Brain pericyte (primary cell): ENCODE measurements at places on chromosomes 11 and 22.

- no peak for DNase-seq
These were observed 40.9 kb upstream of the ETS1 start for GRCh38 chr11:128628325-128628673.

GRCh38 chr11:12119502-12119901 lies 9.1 kb downstream of the MICAL2 start:
- DNase-seq = no peak

DNA sequence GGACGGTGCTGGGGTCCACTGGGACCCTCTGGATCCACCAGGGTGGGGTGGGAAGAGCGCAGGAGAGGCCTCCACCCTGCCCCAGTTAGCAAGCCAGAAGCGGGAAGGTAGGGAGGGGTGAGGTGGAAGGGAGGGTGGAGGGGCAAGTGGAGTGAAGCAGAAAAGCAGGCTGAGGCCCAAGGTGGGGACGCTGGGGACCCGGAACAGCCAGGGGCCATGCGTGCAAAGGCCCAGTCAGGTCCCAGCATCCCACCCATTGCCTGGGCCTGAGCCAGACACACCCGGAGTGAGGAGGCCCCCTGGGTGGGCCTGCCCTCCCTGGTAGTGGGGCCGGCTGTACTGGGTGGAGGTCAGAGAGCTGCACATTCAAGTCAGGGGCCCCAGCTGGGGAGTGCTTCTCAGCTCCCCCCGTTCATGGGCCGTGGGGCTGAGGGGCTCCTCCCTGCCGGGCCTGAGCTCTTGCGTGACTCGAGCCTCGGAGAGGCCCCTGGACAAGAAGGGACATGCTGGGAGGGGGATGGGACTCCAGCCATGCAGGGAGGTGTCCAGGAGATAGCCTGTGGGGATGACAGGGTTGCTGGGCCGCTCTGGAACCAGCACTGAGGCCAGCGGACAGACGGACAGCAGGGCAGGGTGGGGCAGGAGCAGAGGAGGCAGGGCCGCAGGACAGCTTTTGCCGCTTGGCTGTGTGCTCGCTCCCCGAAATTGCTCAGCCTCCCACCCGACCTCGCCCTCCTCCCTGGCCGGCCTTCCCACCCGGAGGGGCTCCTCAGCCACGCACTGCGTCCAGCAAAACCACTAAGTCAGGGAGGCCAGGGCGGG lies 7.7 kb downstream of the TNNT3 start:
- no peak for DNase-seq

GRCh38 chr22:44409974-44410316 lies 88.1 kb downstream of the RTL6 start:
- DNase-seq = no peak

- DNase-seq = no peak
These were observed 1042.8 kb downstream of the BRD1 start for GRCh38 chr22:48784701-48785503.

- no peak for DNase-seq
These were observed 21.5 kb downstream of the KCTD21 start for GRCh38 chr11:78166855-78167469.

DNA sequence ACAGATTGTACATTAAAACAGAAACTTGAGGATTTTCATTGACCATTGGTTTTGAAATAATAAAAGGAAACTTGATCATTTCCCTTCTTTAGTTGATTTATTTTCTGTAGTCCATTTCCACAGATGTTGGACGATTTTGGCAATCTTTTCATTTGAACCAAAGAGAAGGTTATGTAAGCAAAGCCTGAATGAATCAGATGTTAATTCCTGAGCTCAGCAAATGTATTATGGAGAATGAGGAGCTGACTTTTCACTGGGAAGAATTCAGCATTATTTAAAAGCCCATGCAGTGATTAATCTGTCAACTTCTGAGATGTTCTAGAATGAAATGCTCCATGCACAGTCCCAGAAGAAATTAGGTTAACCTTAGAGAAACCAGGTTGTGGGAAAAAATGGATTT lies 29.0 kb downstream of the ELMOD1 start:
- DNase-seq = no peak

DNA sequence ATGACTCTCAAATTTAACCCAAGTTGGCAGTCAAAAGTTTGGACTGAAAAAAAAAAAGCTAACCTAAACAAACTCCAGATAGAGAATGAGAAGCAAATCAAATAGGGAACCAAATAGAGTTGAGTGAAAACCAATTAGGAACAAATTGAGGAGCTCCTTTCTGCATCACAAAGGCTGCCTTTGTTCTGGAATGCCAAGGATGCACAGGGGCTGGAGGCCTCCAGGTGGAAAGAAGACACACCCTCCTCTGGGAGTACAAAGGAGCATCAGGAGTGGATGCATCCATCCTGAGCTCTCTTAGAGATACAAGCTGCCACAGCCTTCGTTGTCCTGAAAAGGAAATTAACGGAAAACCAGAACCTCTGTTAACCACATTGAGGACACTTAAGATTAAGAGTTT lies 73.3 kb downstream of the MRGPRX1 start:
- no peak for DNase-seq

GRCh38 chr11:113579292-113579940 lies 104.2 kb upstream of the DRD2 start:
- DNase-seq = no peak

DNA sequence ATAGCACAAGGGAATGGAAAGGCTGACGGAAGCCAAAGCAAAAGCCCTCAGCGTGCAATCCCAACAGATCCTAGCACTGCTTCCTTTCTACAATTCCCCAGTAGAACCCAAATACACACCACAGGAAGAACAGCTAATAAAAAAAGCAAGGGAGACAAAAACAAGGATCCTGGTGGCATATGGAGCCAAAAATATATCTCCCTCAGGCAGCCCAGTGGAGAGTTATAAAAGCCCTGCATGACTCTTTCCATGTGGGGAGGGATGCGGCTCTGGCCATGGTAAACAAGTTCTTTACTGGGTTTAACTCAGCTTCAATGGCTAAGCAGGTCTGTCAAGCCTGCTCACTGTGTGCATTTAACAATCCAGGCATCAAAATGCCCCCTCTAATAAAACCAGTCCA lies 88.1 kb downstream of the PIWIL4 start:
- no peak for DNase-seq

GRCh38 chr22:27801616-27802345 lies at the start of gene MN1:
Gene MN1 (minus strand): TSS chr22:27801756. CDS start chr22:27800543, 1,213 bp downstream.
- DNase-seq = no peak

GRCh38 chr11:125155100-125155444 lies 9.5 kb upstream of the PKNOX2 start:
- no peak for DNase-seq

DNA sequence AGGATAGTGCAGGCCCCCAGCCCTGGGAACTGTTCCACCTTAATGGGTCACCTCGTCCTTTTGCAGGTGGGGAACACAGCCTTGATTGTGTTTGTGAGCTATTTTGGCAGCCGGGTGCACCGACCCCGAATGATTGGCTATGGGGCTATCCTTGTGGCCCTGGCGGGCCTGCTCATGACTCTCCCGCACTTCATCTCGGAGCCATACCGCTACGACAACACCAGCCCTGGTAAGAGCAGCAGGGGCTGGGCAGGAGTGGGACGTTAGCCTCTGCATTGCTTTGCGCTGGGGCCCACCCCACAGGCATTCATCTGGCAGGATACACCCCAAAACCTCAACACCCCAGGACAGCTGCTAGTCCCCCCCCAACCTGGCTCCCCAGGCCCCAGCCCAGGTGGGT lies 14.8 kb downstream of the SLCO2B1 start:
- DNase-seq = no peak

DNA sequence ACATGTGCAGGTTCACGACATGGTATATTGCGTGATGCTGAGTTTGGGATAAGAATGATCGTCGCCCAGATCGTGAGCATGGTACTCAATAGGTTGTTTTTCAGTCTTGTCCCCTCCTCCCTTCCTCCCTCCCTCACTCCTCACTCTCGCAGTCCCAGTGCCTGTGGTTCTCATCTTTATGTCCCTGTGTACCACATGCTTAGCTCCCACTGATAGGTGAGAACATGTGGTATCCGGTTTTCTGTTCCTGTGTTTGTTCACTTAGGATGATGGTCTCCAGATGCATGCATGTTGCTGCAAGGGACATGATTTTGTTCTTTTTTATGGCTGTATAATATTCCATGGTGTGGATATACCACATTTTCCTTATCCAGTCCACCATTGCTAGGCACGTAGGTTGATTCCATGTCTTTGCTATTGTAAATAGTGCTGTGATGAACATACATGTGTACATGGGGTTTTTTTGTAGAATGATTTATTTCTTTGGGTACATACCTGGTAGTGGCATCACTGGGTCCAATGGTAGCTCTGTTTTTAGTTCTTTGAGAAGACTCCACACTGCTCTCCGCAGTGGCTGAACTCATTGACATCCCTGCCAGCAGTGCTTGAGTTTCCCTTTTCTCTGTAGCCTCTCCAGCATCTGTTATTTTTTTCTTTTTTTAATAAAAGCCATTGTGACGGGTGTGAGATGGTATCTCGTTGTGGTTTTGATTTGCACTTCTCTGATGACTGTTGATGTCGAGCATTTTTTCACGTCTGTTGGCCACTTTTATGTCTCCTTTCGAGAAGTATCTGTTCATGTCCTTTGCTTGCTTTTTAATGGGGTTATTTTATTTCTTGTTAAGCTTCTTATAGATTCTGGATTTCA lies 16.4 kb downstream of the ZBED4 start:
- DNase-seq = no peak

GRCh38 chr11:12698048-12698447 lies 23.8 kb downstream of the TEAD1 start:
- DNase-seq = no peak

DNA sequence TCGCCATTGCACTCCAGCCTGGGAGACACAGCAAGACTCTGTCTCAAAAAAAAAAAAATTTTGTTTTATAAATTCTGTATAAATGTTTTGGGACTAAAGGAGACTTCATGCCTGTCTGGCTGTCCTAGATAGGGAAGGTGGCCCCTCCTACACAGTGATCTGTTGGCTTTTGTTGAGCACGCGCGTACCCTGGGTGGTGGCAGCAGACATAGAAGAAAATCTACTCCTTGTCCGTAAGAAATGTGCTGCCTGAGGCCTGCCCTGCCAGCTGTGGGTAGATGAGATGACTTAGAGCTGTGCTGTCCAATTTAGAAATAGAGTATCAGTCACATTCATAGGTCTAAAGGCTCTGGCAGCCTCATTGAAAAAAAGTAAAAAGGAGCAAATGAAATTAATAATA lies 37.0 kb downstream of the AP2A2 start:
- DNase-seq = no peak

- DNase-seq = no peak
These were observed 10.4 kb downstream of the NHERF4 start for GRCh38 chr11:119195680-119196079.

DNA sequence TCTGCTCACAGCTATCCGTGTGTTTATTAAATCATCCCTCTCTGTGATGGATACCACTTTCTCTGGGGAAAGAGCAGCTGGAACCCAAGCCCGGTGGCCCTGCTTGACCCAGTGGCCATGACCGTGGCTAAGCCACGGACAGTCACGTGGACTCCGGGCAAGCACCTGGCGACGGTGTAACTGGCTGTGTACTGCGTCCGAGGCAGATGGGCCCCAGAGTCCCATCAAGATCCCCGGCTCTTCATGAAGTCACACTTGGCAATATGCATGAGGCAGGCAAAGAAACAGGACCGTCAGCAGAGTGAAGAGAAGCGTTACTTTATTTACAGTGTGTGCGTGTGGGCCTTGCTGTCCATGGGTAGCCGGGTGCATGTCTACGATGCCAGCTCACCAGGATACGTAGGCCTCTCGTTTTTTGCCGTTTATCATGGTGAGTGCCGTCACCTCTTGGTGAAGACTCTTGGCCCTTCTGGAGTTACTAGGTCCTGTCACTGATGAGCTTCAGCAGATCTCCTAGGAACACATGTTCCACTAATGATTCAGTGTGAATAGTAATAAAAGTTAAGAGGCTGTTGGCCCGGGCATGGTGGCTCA lies 366.3 kb downstream of the TBC1D22A start:
- DNase-seq = no peak

DNA sequence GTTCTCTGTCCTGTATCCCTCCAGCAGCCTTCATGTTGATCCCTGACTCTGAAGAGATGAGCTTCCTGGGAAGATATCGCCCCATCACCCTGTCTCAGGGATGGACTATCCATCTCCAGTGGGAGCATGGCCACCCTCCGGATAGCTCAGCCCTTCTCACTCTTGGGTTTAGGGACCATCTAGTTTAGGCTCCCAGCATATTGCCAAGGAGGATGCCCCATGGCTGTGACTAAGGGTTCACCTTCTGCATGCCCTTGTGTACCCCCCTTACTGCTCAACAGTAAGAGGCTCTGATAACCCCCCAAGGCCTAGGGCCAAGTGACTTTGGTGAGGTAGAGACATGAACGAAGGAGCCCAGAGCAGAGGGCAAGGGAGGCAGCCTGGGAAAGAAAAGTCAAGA lies 1.3 kb downstream of the TMPRSS13 start:
- no peak for DNase-seq

DNA sequence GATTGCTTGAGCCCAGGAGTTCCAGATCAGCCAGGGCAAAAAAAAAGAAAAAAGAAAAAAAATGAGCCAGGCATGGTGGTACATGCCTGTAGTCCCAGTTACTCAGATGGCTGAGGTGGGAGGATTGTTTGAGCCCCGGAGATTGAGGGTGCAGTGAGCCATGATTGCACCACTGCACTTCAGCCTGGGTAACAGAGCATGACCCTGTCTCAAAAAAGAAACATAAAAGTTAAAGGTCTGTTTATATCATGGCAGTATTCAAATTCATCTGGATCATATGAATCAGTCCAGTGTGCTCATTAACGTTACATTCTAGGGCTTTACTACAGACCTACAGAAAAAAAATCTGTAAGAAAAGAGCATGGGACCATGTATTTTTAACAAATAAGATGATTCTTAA lies 13.9 kb downstream of the HSD17B12 start:
- DNase-seq = no peak

GRCh38 chr11:115699733-115700132 lies 195.5 kb upstream of the CADM1 start:
- no peak for DNase-seq

- no peak for DNase-seq
These were observed 203.5 kb upstream of the MTNR1B start for GRCh38 chr11:92765965-92766371.

- DNase-seq = no peak
These were observed 86.5 kb downstream of the MYEOV start for GRCh38 chr11:69380451-69380901.

DNA sequence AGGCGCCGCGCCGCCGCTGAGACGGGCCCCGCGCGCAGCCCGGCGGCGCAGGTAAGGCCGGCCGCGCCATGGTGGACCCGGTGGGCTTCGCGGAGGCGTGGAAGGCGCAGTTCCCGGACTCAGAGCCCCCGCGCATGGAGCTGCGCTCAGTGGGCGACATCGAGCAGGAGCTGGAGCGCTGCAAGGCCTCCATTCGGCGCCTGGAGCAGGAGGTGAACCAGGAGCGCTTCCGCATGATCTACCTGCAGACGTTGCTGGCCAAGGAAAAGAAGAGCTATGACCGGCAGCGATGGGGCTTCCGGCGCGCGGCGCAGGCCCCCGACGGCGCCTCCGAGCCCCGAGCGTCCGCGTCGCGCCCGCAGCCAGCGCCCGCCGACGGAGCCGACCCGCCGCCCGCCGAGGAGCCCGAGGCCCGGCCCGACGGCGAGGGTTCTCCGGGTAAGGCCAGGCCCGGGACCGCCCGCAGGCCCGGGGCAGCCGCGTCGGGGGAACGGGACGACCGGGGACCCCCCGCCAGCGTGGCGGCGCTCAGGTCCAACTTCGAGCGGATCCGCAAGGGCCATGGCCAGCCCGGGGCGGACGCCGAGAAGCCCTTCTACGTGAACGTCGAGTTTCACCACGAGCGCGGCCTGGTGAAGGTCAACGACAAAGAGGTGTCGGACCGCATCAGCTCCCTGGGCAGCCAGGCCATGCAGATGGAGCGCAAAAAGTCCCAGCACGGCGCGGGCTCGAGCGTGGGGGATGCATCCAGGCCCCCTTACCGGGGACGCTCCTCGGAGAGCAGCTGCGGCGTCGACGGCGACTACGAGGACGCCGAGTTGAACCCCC lies 798 bp downstream of the BCR start:
- no peak for DNase-seq

GRCh38 chr22:24104307-24105012 lies 76.8 kb upstream of the SUSD2 start:
- DNase-seq = no peak
